Activated naive CD8-positive, alpha-beta T cell treated with anti-CD3 and anti-CD28 coated beads, Interleukin-2, amount 50 U/mL, for 24 hours (primary cell): ENCODE measurements at places on chromosomes 16 and 17.

DNA sequence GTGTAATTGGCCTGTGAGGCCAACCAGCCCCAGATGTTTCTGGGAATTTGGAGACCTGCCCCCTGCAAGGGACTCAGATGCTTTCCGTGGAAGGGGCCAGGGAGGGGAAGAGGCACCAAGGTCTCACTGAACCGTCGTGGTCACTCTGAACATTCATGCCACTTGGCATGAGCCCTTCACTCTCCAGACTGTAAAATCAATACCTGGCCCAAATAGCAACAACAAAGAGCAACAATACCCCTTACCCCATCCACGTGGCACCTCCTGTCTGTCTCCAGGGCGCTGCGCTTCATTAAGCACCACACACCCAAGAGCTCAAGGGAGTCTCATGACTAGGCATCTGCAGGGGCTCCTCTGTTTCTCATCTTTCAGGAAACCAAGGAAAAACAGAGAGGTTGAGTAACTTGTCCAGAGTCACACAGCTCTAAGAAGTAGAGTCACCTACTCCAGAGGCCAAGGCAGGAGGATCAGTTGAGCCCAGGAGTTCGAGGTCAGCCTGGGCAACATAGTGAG, 52.8 kb downstream of the SOCS1 start:
- DNase-seq, result no peak

- no peak for DNase-seq
Measured at GRCh38 chr17:48181653-48182052, 74.1 kb downstream of the SNX11 start.

- DNase-seq, result no peak
Measured at GRCh38 chr16:4880006-4880580, 32.8 kb downstream of the UBN1 start.

DNA sequence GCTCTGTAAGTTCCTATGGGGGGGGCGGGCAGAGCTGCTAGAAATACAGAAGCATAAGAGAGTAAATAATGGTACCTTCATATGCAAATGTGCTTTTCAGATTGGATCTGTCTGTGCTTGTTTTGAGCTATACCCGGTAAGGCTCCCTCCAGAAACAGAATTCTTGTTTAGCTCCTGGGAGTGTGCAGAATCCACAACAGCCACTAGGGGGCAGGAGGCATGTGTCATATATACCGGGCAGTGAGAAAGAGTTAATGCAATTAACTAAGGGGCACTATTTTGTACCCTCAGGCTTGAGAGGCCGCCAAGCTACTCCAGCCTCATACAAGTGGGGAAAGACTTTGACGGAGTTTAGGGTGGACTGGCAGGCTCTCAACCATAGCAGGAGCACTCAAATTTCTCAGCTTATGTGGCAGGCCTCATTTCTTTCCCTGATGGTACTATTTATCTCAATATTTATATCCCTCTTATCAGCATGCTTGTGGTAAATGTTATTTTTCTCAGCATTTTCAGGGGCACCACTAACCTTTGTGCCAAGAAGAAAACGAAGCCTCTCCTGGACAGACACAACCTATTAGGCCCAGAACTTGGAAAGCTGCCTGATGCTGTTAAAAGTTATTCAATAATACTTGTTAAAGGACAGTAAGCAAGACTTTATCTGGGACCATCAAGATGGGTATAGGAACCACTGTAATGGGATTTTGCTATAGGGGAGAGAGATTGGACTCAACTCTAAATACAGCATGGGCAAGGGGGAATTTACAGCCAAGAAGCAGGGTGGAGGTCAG, 10.7 kb upstream of the CENPV start:
- peak; percentile 78 for DNase-seq

GRCh38 chr17:17408236-17408794, 68.5 kb upstream of the MED9 start:
- peak; percentile 14 for DNase-seq
